ENCODE measurements at places on chromosomes 2 and 18.
A peak's percentile ranks its signal among the peaks of the same experiment; 100 is the strongest.

- DNase-seq = no peak
Measured at GRCh38 chr2:84904717-84905174, 710 bp upstream of the TMSB10 start.

DNA sequence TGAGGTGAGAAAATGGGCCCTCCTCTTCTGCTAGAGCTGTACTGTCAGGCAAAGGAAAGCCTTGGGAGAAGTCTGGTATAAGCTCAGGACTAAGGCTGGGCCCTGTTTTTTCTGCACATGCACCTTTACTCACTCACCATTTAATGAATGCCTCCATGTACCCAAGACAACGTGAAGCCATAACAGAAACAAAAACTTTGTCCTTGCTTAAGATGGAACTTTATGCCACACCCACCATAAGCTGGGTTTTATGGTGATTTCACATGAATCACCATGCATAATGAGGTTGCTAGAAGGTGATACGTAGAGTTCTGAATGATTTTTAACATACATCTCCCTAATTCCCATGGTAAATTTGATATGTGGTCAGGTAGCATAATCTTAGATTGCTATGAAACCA lies 63.7 kb upstream of the CYP26B1 start:
- no peak for DNase-seq

DNA sequence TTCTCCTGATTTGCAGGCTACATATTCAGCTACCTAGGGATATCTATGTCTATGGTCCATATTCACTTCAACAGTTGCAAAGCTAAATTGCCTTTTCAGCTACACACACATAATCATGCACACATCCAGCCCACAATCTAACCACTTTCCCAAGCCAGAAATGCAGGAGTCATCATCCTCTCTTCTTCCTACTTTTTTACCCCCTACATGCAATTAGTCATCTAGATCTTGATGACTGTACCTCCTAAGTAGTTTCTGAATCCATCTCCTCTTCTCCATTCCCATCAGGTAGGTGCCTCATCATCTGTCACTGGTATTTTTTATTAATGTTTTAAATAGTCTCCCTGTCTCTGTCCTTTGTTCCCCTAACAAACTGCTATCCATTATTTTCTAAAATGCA lies 23.7 kb upstream of the SPRED2 start:
- no peak for DNase-seq

DNA sequence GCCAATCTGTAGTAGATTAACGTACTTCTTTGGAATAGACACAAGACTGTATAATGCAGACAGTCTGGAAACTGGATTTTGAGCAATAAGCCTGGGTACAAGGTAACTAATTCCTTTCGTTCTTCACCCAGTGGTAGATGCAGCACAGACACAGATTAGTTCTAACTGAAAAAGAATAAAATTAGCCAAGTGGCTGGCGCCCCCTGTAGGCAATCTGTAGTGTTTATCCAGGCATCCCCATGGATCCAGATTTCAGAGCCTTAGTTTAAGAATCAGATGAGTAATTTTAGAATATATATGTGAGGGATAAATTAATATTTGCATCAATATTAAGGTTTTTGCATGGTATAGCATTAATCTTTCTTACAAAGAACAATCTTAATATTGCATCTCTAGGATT lies 563.9 kb downstream of the DCC start:
- DNase-seq = no peak

GRCh38 chr2:72561621-72562318 lies 264.1 kb downstream of the EXOC6B start:
- DNase-seq = no peak

GRCh38 chr2:70830366-70830765 lies 5.2 kb downstream of the CD207 start:
- no peak for DNase-seq

DNA sequence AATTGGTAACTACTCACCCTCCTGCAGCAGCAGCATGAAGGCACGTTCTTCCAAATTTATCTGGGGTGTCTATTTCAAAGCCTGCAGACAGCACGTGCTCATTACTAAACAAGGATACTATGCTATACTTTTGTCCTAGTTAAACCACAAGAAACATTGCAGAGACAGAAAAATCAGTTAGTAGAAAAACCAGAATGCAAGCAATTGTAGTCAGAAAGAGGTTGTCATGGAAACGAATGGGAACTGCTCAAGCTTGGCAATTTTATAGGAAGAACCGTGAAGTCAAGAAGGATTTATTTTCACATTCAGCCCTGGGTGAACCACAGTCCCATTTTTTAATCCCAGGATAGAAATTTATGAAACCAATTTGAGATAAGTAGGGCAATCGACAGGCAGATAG lies 162.2 kb upstream of the PGAP1 start:
- peak; percentile 64 for DNase-seq

DNA sequence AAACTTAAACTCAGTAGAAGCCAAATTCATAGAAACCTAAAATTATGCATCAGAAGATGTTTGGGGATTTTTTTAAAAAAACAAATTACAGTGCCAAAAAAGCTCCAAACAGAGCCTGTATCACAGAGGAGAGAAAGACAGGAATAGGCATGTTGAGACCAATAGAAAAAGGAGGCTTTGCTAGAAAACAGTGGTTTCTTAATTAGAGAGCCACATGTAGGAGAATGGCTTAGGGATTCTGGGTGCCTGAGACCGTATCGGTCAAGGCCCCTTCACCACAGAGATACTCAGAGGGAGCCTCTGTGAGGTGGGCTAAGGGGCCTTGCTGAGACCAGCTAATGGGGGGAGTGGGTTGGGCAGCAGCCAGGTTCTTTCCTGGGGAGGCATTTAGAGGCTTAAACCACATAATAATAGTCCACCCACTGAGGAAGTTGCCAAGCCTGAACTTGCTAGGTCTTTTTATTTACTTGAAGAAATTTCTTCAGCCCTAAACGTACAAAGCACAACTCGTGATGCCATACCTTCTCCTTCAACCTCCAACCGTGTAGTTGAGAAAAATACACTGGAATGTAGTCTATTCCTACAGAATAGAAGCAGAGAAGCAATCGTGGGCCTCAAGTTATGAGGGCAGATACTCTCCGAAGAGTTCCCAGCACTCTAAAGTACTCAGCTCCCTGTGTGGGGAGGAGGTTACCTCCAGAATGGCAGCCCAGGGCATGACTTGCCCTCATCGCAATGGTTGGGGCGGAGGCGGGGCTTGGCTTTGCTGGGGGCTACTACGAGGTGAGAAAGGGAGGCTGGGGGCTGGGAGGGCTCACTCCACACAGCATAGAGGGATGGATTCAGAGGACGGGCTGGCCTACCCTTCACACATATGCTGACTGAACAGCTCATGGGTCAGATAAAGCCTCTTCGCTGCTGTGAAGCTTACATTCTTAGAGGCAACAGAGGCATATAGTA lies 237.9 kb downstream of the TPGS2 start:
- DNase-seq = no peak

- no peak for DNase-seq
Measured at GRCh38 chr18:35158728-35159450, 81.9 kb upstream of the ZNF397 start.

- DNase-seq = no peak
Measured at GRCh38 chr2:105117565-105117964, 79.7 kb downstream of the MRPS9 start.

GRCh38 chr2:240510513-240511210 lies 47.1 kb downstream of the ANKMY1 start:
- no peak for DNase-seq

DNA sequence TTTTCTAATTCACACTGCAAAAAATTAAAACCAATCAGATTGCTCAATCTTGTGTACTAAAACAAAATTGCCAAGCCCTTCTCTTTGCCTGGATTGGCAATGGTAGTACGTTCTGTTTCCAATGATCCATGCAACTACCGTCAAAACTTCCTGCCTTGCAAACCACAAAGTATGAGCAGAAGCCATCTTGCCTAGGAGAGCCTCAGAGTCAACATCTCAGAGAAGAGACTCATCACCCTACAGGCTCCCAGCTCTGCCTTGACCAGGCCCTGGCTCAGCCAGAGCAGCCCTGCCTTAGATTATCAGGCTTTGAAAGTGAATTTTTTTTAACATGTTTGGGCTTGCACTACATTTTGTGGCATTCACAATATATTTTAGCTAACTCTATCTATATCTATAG lies 574.1 kb downstream of the SATB2 start:
- DNase-seq = no peak

DNA sequence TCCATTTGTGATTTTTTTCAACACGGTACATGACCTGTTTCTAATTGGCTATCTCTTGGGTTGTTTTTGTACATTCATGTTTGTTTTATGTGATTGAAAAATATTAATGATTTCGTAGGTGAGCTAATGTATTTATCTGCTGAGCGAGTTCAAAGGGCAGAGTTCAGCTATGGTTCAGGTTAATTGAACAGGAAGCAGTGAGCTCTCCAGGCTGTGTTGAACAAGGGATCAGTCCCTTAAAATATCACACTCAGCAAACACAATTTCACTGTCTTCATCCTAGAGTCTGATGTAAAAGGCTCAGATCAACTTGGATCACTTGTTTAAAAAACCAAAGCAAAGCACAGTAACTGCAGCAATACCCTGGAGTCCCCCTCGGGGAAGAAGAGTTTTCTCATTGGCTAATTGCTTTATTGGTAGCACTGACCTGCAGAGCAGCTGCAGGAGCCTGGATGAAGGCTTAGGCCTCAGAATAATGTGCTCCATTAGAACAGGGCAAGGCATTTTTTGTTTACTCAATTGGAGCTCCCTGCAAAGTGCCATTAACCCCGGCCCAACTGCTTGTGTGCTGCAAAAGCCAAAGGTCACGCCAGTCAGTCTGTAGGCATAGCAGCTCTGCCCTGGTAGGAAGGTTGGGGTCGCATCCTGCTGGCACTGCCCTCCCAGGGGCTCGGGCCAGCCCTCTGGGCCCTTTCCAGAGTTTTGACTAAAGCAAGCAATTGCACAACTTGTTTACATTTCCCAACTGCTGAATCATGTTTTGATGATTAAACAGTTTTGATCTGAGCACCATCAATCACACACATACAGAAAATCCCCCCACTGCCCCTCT lies 10.5 kb downstream of the ONECUT2 start:
- DNase-seq = no peak

DNA sequence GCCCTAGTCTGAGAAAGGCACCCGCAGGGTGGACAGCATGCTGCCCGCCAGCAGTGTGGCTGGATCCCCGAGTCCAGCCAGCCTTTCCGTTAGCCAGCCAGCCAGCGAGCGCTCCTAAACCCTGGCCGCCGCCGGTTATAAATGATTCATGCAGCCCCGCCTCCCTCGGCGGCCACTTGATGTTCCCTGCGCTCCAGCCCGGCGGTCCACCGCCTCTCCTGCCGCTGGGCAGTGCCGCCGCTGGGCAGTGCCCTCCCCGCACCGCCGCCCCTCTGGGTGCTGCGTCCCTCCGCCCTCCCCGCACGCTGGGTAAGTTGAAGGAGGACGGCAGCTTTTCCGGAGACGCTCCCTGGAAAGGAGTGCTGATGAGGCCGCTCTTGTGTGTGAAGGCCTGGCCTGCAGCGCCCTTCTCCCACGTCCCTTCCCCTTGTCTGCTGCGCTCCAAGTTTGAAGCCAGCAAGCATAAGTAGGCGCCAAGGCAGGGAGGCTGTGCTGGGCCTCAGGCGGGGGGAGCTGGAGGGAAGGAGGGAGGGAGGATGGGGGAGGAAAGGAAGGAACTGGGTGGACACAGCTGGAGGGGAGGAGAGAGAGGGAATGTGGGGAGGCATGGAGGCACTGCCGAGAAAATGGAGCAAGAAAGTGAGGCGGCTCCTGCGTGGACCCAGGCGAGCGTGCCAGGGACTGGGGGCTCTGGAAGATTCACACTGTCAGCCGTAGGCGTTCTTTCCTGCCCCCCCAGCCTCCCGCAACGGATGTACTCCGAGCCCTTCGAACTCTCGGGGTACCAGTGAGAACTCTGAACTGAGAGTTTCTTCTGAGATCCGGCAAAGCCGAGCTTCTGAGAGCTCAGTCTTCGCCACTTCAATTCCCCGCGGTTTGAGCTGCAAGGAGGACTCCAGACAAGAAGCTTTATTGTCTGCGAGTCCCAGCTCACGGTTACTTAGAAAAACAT lies 131.9 kb downstream of the GLI2 start:
- DNase-seq = no peak

GRCh38 chr18:23401400-23402347 lies 51.4 kb upstream of the RIOK3 start:
- DNase-seq = no peak

DNA sequence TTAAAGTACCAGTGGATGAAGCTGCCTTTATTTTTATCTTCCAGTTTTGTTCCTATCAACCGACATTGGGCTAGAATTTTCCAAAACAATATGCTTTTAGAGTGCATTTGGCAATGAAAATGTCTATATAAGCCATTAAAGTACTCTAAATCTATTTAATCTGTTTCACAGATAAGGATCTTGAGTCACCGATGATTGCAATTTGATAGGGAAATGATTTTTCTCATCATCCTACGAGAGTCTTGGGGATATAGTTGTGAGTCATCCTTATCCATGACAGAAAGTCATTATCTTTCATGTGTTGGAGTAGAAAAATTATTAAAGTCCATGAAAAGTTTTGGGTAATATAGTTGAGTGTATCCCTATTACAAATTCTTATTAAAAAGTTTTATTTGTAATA lies 26.1 kb downstream of the SLC39A10 start:
- DNase-seq = no peak

- DNase-seq = no peak
Measured at GRCh38 chr2:166230024-166230723, 102.4 kb upstream of the SCN1A start.

DNA sequence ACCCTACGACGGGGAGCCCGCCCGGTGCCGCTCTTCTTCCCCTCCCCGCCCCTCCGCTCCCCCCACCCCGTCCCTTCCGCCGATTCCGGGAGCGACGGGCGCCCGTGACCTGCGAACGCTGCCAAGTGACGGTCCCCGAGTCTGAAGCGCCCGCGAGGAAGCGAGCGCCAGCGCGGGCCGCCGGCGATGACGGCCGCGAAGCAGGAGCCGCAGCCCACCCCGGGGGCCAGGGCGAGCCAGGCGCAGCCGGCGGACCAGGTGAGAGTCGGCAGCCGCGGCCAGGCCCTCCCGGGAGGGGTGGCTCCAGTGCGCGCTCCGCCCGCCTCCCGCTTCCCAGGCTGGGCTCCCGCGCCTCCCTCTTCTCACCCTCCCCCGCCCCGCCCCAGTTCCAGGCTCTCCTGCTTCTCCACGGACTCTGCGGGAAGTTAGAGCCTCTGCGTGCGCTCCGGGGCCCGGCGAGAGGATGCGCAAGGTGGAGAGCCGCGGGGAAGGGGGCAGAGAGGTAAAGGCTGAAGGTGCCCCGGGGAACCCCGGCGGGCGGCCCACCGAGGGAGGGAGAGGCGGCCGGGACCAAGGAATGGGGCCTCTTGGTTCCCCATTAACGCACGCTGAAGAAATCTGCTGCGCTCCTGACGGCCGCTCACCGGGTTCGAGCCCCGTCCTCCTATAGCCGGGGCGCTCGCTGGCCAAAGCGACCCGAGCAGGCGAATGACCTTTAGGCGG lies 719.5 kb downstream of the DPP10 start:
- peak; percentile 75 for DNase-seq

GRCh38 chr2:9803023-9803805 lies 40.1 kb upstream of the TAF1B start:
- DNase-seq = no peak

- no peak for DNase-seq
Measured at GRCh38 chr2:143645921-143646645, 516.9 kb downstream of the ARHGAP15 start.

GRCh38 chr2:207012461-207012860 lies 73.1 kb downstream of the CPO start:
- no peak for DNase-seq
